ENCODE measurements at places on chromosomes 7 and 10.

DNA sequence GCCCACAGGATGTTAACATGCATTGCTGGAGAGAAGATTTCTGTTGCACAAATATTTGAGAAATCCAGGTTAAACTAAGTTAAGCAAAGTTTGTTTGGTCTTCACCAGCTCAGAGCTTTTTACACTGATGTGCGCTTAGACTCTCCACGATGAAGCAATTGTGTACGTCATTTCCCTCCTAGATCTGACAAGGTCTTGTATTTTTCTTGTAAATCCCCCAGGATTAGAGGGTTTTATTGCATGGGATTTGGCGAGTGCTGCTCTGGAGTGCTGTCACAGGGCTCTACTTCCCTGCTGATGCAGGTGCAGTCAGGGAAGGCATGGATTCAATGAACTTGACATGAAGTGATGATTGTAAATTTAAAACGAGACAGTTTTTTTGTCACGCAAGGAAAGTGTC lies 173.3 kb downstream of the PDE1C start:
- no peak for DNase-seq

GRCh38 chr7:110762546-110763225 lies 328.2 kb upstream of the LRRN3 start:
- no peak for DNase-seq

- no peak for DNase-seq
Measured at GRCh38 chr10:116848944-116849247, 403 bp upstream of the ENO4 start.

- DNase-seq = no peak
Measured at GRCh38 chr10:60604342-60604741, 173.9 kb upstream of the CDK1 start.

- DNase-seq = no peak
Measured at GRCh38 chr7:44667190-44667589, 60.8 kb downstream of the OGDH start.

- no peak for DNase-seq
Measured at GRCh38 chr10:107986571-107986970, 822.1 kb upstream of the SORCS1 start.

GRCh38 chr7:111400088-111400487 lies 162.2 kb downstream of the IMMP2L start:
- no peak for DNase-seq

DNA sequence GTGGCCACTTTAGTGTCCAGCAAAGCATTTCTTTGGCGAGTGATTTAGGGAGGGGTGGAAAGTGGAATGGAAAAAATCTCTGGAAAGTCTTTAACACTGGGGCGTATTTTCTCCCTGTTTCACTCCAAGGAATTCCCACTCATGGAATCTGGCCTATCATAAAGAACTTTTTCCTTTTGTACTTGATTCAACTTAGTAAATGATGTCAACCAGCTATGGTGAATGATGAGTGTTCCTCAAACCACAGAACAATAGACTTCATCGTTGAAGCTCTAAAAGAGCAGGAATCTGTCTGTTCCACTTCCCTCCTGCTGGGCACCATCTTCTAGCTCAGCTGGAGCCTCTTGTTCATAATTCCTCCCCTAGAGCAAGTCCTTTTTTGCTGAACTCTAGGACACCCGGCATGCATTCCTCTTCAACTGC lies 66.5 kb downstream of the EPDR1 start:
- DNase-seq = no peak

DNA sequence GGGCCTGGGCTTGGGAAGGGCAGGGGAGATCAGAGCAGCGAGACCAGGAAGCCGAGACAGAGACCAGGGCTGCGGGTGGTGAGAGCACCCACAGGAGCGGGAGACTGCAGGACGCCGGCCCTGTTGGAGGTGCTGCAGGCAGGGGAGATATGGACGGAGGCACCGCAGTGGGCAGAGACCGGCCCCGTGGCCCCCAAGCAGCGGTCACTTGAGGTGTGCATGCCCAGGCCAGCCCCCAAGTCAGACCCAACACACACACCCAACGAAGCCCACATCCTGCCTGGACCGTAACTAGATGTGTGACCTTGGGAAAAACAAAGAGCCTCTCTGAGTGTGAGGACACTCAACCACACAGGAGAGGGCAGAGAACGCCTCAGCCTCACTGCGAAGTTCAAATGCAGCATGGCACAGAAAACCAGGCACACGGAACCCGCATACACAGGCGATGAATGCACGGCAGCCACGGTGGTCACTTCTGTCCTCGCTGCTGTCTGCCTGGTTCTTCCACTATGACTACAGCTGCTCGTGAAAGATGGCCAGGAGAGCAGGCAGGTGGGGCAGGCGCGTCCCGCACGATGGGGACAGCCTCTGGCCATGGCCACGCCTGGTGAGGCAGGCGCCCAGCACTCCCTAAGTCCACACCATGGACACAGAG lies 214.7 kb downstream of the MAD1L1 start:
- DNase-seq = no peak

- no peak for DNase-seq
Measured at GRCh38 chr7:39971924-39972323, 21.9 kb downstream of the CDK13 start.

- no peak for DNase-seq
Measured at GRCh38 chr10:44978570-44979280, at the start of gene DEPP1. TSS of gene DEPP1 (minus strand) at chr10:44978809. CDS start at chr10:44978030, 779 bp downstream.
